Esophagus muscularis mucosa (tissue), 4 donors: ENCODE measurements at places on chromosomes 12 and 14. TPM values are rescaled to one million over a fixed set of nuclear protein-coding genes. Genes with fewer than 3 reads are reported as not detected.

- H3K27ac ChIP-seq, result no peak overlapping the region
- no peaks in the 10 kb centered on the region for H3K27me3 ChIP-seq
- H3K4me1 ChIP-seq, result peaks cover 14% of the 10 kb centered on the region
- DNase-seq, result no peak
- no peak overlapping the region for H3K4me3 ChIP-seq
Measured at GRCh38 chr12:127785540-127785939, 481.4 kb upstream of the TMEM132C start.

DNA sequence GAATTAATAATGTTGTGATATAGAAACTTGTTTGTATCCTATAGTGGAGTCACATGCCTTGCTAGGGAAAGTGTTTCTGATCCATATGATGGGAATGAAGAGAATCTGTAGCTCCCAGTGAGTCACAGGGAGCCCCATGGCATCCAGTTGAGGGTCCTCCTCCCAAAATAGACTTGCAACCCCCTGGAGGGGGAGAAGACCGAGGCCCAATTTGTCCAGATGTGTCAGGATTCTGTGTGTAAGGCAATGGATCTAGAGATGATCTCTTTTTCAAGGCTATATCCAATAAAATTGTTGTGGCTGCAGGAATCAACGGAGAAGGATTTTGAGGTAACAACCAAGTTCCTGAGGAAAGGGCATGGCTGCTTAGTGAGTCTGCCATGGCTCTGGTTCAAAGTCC lies 121.8 kb downstream of the BCL11B start:
- H3K27me3 ChIP-seq, result peaks cover 8% of the 10 kb centered on the region
- H3K4me1 ChIP-seq, result peaks cover 2% of the 10 kb centered on the region
- H3K4me3 ChIP-seq, result no peak overlapping the region
- H3K27ac ChIP-seq, result no peak overlapping the region
- DNase-seq, result no peak

DNA sequence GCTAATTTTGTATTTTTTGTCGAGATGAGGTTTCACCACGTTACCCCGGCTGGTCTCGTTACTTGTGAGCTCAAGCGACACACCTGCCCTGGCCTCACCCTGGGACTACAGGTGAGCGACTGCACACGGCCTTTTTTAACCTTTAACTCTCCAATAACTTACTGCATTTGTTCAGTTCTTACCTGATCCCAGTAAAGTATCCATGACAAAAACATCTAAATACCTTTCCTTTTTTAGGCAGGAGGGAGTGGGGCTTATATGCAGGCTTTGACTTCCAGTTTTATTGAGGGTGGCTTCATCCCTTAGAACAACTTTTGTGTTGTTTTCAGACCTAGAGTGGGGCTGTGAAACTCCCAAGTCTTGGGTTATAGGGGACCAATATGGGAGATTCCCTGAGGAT lies 68.3 kb downstream of the DENND5B start:
- no peak overlapping the region for H3K4me3 ChIP-seq
- H3K27me3 ChIP-seq, result no peaks in the 10 kb centered on the region
- DNase-seq, result no peak

DNA sequence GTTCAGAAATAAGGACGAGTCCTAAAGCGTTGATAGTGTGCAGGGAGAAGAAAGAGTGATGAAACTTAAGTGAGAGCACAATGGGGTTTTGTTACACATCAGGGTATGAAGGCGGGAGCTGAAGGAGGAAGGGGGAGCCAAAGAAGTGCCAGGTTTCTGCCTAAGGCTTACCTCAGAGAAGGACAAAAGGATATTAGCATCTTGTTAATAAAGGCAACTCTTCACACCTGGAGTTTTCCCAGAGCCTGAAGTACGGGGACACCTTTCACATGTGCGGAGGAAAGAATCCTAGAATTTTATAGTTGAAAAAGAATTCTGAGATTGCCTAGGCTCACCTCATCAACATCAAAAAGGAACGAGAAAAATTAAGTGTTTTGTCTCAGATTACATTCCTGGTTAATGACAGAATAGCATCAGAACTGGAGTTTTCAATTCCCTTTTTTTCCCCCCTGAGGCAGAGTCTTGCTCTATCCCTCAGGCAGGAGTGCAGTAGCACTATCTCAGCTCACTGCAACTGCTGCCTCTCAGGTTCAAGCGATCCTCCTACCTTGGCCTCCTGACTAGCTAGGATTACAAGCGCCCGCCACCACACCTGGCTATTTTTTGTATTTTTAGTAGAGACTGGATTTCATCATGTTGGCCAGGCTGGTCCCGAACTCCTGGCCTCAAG lies 2.2 kb upstream of the SAV1 start:
- DNase-seq, result no peak
- no peak overlapping the region for H3K4me3 ChIP-seq
- H3K27ac ChIP-seq, result no peak overlapping the region
- H3K36me3 ChIP-seq, result no peaks in the 10 kb centered on the region

DNA sequence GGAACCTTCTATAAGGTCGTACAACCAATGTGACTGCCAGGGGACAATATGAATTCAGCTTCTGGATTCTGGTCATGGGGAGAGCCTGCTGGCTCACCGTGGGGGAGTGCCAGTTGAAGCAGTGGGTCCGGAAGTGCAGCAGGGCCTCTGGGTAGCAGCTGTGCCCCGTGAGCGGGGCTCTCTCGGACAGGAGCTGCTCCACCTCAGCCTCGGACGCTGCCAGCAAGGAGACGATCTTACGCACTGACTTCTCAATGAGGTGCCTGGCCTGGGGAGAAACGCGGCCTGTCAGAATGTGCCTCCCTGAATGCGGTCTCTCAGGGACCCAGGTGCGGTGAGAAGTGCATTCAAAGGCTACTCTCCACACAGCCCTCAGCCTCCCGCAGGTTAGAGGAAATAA lies 42.0 kb downstream of the LGMN start:
- no peak for DNase-seq
- H3K4me1 ChIP-seq, result no peaks in the 10 kb centered on the region
- peaks cover 30% of the 10 kb centered on the region for H3K36me3 ChIP-seq
- H3K4me3 ChIP-seq, result no peak overlapping the region
- no peak overlapping the region for H3K27ac ChIP-seq
- no peaks in the 10 kb centered on the region for H3K27me3 ChIP-seq

- H3K36me3 ChIP-seq, result no peaks in the 10 kb centered on the region
- no peak for DNase-seq
- H3K4me1 ChIP-seq, result no peaks in the 10 kb centered on the region
- H3K4me3 ChIP-seq, result no peak overlapping the region
Measured at GRCh38 chr12:28799348-28799747, 349.7 kb upstream of the FAR2 start.

- H3K4me1 ChIP-seq, result peaks cover 40% of the 10 kb centered on the region
- DNase-seq, result no peak
- H3K27ac ChIP-seq, result no peak overlapping the region
- no peak overlapping the region for H3K4me3 ChIP-seq
Measured at GRCh38 chr14:89243286-89243685, 173.7 kb downstream of the FOXN3 start.

DNA sequence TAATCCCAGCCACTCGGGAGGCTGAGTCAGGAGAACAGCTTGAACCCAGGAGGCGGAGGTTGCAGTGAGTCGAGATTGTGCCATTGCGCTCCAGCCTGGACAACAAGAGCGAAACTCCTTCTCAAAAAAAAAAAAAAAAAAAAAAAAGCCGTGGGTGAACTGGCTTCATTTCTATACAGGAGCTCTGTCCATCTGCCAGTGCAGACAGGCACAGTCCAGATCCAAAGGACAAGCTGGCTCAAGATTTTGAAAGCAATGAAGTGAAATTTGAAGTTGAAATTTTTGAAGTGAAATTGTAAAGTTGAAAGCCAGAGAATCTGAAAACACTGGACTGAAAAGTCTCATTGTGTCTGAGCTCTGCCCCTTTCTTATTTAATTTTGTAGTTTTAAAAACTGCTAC lies 134.7 kb downstream of the CALM1 start:
- no peaks in the 10 kb centered on the region for H3K27me3 ChIP-seq
- H3K36me3 ChIP-seq, result no peaks in the 10 kb centered on the region
- H3K27ac ChIP-seq, result no peak overlapping the region

GRCh38 chr14:53528185-53528671 lies 375.1 kb upstream of the DDHD1 start:
- no peak for DNase-seq
- no peak overlapping the region for H3K4me3 ChIP-seq
- no peak overlapping the region for H3K27ac ChIP-seq
- no peaks in the 10 kb centered on the region for H3K27me3 ChIP-seq
- H3K36me3 ChIP-seq, result no peaks in the 10 kb centered on the region

DNA sequence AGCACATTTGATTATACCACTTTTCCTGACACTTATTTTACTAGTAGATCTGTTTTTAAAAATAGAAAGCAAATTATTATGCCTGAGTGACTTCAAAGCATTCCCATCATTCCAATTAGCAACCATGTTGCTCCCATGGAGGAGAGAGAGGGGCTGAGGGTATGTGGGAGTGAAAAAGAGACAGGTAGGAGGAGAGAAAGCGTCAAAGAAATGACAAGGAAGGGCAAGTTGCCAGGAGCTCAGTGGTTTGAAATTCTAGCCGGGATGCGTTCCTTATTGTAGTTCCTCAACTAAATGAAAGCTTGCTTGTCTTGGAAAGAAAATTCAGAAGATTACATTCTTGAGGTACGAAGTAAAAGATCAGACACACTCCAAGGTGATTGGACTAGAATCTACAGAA lies 92.4 kb upstream of the PKP2 start:
- H3K27me3 ChIP-seq, result no peaks in the 10 kb centered on the region
- no peak overlapping the region for H3K27ac ChIP-seq
- H3K4me1 ChIP-seq, result no peaks in the 10 kb centered on the region
- DNase-seq, result no peak
- no peak overlapping the region for H3K4me3 ChIP-seq

DNA sequence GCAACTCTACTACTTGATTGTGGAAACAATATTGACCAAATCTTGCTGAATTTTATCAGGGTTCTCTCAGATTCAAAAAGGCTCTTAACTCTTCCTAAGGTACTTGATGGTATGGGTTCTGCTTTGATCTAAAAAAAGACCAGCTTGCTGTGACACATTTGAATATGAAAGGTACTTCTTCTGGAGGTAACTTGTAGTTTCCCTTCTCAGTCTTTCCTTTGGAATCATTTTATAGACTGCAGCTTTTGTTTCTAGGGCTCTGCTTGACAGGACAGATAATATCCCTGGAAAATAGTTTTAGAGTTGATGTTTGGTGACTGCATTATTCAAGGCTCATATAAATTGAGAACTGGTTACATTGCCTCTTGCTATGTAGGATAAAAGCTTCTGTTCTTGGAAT lies 251.9 kb downstream of the FUT8 start:
- H3K27ac ChIP-seq, result no peak overlapping the region
- no peaks in the 10 kb centered on the region for H3K36me3 ChIP-seq
- DNase-seq, result no peak
- H3K4me1 ChIP-seq, result no peaks in the 10 kb centered on the region
- no peaks in the 10 kb centered on the region for H3K27me3 ChIP-seq

DNA sequence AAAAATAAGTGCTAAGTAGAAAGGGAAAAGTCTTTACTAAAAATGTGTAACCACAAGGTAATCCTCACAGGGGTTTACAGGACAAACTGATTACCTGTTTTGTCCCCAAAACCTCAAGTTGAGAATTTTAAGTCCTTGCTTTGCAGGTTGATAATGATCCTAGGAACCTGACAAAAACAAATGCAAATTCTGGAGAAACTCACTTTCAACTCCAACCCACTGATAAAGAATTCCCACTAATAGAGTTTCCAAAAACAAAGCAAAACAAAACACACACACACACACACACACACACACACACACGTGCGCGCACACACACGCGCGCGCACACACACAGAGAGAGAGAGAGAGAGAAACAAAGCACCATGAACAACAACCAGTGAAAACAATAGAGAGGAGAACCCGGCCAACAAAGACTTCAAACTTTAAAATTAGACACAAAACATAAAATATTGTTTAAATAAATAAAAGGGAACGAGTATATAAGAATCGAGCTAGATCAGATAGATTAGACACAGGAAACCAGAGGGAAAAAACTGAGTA lies 187.0 kb upstream of the FOXN3 start:
- no peak overlapping the region for H3K4me3 ChIP-seq
- no peaks in the 10 kb centered on the region for H3K4me1 ChIP-seq
- H3K36me3 ChIP-seq, result no peaks in the 10 kb centered on the region

DNA sequence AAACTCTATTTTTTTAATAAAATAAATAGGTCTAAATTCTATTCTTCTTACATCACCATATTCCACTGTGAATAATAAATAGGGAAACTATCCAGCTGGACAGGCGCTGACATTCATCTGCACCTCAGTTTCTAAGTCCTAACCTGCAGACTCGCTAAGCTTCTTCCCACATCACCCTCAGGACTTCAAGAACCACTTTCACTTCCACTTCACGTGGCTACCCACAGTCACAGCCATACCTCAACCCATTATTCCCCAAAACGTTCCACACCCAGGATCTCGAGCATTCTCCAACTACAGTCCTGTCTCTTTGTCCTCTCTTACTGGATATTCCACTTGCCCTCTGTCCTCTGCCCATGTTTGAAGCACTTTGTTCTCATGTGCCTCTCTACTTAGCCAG lies 71.1 kb downstream of the C2CD5 start:
- no peak overlapping the region for H3K27ac ChIP-seq
- H3K36me3 ChIP-seq, result peaks cover 14% of the 10 kb centered on the region
- H3K4me3 ChIP-seq, result no peak overlapping the region
- no peaks in the 10 kb centered on the region for H3K4me1 ChIP-seq
- no peaks in the 10 kb centered on the region for H3K27me3 ChIP-seq

DNA sequence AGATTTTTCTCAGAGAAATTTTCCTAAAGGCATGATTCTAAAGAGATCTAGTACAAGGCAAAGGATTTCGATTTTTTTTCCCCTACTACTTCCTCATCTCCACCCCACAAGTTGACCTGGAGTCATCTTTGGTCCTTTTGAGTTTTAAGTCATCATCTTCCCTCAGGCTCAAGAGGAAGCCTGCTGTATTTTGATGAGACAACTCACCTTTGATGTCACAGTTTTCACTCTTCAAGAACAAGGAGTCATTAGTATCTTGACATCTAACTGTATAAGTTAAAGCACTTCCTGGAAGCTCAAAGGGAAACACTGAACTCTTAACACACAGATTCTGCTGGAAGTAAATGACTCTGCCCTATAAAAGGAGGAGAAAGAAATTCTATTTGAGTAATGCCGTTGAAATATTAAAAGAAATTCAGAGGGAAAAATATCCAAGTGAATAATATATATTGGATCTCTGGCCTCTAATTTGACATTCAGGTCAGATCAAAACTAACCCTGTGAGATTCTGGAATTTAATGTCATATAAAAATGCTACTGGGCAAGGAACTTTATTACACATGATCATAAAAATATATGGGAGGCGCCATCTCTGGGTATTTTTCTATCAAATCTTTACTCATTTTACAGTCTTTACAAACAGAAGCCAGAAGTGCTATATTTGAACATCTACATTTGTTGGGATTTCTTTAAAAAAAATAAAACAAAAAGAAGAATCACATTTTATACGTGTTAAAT lies 435.0 kb downstream of the NRXN3 start:
- H3K27me3 ChIP-seq, result no peaks in the 10 kb centered on the region
- H3K4me3 ChIP-seq, result no peak overlapping the region
- H3K36me3 ChIP-seq, result no peaks in the 10 kb centered on the region
- H3K27ac ChIP-seq, result no peak overlapping the region

Gene HNRNPC
- 292 TPM for total RNA-seq

Gene HCAR1
- not detected for total RNA-seq

Gene VIPAS39
- total RNA-seq, result 18.7 TPM

Gene TAS2R19
- 1.8 TPM for total RNA-seq

Gene BHLHE41
- total RNA-seq, result 14.6 TPM
